Epithelial cell of proximal tubule (primary cell): ENCODE measurements at places on chromosomes 6 and 20.

- DNase-seq = no peak
Observed at GRCh38 chr6:28211840-28212509, 13.1 kb upstream of the ZSCAN9 start.

DNA sequence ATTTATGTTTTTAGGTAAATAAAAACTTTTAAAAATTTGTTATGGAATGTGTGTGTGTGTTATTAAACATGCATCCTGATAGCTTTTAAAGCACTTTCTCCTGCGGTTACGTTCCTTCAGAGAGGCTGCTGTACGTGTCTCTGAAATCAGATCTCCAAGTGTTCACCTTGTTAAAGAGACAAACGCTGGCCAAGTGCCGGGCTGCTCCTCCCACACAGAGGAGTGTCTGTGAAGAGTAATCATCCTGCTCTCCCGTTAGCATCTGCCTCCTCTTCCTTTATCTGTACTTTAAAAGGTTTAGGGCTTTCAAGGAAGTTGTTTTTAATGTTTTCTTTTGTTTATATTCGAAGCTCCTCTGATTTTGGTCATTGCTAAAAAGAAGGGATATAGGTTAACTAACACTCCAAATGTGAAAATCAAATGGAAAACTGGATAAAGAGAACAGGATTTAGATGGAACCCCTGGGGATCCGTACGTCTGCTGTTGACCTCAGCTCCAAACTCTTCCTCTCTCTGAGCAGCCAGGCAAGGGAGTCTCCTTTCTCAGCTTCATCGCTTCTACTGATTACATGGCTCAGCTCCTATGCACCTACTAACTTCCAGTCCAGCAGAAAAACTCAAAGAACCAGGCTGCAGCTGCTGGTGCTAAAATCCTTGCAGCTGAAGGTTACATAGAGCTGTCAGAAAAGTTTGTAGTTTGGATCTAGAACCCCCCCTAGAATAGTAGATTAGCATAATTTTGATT lies 20.0 kb downstream of the IRF4 start:
- DNase-seq = no peak

GRCh38 chr6:41505122-41506049 lies 40.8 kb upstream of the FOXP4 start:
- no peak for DNase-seq

DNA sequence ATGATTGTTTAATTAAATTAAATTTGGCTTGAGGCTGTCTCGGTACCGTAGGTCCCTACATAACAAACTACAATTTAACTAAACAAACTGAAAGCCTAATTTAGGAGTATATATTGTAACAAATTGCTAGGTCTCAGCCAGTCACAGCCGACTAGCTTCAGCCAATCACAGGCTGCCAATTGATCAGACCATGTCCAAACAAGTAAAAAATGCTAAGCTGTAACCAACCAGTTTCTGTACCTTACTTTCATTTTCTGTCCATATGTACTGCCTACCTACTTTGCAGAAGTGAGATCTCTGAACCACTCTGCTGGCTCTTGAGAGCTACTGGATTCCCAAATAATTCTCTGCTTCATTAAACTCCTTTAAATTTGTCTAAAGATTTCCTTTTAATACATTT lies 648.0 kb upstream of the GJE1 start:
- no peak for DNase-seq

GRCh38 chr6:113734982-113735381 lies 122.2 kb upstream of the MARCKS start:
- DNase-seq = no peak

- no peak for DNase-seq
Observed at GRCh38 chr6:17705428-17705777, 1.3 kb downstream of the NUP153 start.
